ENCODE measurements at places on chromosomes 5 and 9.
A peak's percentile ranks its signal among the peaks of the same experiment; 100 is the strongest.

- DNase-seq: no peak
Measured at GRCh38 chr5:141870228-141870627, 8.0 kb downstream of the PCDH1 start.

GRCh38 chr9:75200892-75201470 lies 112.7 kb downstream of the OSTF1 start:
- peak; percentile 4 for DNase-seq

GRCh38 chr9:61673664-61674381 lies 484.0 kb downstream of the SPATA31A7 start:
- no peak for DNase-seq

GRCh38 chr5:128403333-128403732 lies 134.7 kb downstream of the FBN2 start:
- no peak for DNase-seq

DNA sequence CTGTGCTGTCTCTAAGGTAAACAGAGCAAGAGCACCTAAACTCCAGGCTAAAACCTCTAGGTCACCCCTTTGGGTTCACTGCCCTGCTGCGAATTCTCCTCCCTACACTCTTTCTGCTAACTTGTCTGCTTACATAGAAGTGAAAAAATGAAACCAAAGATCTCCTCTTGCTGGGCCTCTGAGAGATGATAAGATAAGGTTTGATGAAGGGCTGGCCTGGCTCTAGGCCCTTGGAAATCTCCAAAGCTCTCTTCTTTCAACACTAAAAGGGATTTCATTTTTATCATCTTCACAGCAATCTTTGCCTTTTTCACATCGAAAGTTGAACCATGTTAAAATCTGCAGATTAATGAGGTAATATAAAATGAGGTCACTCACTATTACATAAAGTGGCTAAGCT lies 450.8 kb upstream of the TLE4 start:
- no peak for DNase-seq

GRCh38 chr9:134772331-134772730 lies 108.3 kb upstream of the FCN2 start:
- DNase-seq: no peak

- DNase-seq: no peak
Measured at GRCh38 chr5:141714542-141715310, 32.7 kb upstream of the ARAP3 start.

DNA sequence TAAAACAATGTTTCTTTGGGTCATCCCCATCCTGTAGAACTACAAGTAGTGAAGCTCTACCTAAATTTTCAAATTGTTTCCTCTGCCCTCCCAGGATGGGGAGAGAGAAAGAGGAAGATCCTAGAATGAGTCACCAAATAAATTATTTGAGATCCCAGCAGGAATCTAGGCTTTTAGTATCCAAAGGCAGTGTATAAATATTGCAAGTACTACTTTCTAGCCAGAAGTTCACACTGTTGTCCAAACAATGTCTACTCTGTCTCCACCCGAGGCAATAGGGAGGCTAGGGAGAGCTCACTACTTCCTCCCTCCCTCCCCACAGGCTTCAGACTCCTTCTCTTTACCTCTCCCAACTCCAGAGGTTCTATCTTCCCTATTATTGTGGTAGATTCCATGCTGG lies 362.8 kb downstream of the MRPS30 start:
- no peak for DNase-seq

DNA sequence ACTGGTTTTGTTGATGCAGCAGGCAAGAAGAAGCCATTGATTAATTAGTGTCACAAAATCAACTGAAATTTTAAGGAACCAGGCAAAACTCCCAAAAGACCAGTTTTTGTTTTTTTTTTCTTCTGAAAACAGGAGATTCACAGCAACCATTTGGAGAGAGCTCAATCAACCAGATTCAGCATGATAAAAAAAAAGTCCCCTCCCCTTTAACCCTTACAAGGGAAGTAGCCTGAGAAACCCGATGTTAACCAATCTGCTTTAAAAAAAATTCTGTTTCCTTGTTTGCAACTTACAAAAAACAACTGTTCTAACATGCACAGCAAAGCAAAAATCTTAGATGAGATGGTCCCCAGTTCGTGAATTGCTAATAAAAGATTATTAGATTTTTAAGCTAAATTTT lies 59.7 kb downstream of the HMHB1 start:
- DNase-seq: no peak

GRCh38 chr5:17190242-17190778 lies 27.1 kb upstream of the BASP1 start:
- DNase-seq: peak; percentile 66

DNA sequence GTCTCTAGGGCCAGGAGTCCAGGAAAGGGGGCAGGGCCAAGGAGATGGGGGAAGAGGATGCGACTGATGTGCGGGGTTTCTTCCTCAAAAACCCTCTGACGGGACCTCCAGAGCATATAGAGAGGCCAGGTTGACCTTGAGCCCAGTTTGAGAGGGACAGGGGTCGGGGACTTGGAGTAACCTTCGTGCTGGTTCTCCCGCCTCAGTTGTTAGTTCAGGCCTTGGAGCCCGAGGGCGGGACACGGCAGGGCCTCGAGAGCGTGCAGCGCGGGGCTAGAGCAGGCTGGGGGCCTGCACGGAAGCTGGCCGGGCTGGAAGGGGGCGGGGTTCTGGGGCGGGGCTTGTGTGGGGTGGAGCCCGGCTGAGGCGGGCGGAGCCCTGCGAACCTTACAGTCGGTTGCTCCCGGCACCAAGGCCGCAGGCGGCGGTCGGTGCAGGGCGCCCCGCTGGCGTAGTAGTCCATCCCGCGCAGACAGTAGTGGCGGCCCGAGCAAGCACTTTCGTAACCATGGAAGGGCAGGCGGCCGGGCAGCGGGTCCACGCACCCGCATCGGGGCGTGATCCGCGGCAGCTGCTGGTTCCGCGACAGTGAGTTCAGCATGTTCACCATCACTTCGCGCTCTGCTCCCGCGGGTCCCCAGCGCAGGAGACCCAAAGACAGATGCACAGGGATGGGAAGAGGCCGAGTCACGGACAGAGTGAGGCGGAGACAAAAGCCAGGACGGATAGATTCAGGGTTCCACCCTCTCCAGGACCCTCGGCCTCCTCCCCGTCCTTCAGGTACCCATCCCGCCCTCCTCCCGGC lies 4.0 kb upstream of the MYORG start:
- no peak for DNase-seq

- no peak for DNase-seq
Measured at GRCh38 chr5:75433814-75434506, 77.5 kb downstream of the CERT1 start.

DNA sequence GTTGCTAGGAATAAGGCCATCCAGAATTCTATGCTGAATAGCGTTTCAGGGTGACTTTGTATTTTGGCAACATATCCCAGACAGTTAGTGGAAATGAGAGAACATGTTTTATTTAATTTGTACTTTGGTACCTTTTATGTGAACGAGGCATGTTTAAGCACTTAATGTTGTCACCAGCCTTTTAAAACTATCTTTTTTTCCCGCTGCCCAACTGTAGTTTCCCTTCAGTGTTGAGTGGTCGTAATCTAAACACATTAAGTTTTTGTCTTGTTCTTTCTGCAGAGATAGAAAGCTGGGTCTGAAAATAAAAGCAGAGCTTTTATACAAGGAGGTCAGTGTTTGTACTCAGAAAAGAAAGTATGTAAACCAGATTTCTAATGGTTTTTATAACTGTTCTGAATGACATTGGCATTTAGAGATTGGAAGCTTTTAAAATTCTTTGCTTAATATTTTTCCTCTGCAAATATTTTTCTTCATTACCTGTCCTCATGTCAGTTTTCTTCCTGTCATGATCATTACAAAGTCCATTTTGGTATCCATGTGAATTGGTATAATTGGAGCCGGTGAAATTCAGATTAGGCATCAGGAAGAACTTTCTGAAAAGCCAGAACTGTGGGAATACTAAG lies 100.7 kb downstream of the ARHGEF28 start:
- no peak for DNase-seq

DNA sequence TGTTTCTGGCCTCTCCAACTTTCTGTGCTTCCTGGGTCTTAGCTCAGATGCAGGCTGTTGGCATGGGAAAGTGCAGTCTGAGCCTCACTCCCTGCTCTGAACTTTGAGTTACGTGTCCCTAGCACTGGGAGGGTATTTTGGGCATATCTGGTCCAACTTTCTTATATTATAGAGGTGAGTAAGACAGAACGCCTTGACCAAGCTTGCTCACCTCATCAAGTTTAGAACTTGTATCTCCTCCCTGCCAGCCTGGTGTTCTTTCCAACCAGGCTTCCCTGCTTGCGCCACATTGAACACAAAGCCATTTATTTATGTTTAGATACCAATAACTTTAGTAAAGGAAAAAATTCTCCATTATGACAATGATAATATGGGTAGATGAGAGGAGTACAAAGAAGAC lies 33.2 kb downstream of the TNC start:
- DNase-seq: no peak

- no peak for DNase-seq
Measured at GRCh38 chr9:121160025-121160424, 41.6 kb downstream of the RAB14 start.

DNA sequence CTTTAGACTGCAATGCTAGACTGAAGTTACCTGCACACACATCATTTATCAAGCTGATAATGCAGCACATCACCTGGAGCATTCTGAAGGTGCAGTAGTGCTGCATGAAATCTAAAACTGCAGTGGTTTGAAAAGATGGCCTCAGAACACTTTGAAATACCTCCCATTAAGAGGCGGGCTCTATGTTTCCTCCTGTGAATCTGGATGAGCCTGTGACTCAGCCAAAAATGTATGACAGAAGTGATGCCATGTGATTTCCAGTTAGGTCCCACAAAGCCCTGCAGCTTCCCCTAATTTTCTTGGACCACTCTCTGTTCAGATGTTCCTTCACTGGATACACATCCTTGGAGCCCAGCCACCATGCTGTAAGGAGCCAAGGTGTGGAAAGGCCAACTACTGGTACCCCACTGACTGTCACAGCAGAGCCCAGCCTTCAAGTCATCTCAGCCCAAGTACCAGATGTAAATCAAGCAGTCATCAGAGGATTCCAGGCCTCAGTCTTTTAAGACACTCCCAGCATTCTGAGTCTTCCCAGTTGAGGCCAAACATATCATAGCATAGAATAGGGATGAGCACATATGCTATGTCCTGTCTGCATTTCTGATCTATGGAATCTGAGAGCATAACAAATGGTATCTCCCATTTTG lies 27.2 kb upstream of the DEPDC1B start:
- no peak for DNase-seq

DNA sequence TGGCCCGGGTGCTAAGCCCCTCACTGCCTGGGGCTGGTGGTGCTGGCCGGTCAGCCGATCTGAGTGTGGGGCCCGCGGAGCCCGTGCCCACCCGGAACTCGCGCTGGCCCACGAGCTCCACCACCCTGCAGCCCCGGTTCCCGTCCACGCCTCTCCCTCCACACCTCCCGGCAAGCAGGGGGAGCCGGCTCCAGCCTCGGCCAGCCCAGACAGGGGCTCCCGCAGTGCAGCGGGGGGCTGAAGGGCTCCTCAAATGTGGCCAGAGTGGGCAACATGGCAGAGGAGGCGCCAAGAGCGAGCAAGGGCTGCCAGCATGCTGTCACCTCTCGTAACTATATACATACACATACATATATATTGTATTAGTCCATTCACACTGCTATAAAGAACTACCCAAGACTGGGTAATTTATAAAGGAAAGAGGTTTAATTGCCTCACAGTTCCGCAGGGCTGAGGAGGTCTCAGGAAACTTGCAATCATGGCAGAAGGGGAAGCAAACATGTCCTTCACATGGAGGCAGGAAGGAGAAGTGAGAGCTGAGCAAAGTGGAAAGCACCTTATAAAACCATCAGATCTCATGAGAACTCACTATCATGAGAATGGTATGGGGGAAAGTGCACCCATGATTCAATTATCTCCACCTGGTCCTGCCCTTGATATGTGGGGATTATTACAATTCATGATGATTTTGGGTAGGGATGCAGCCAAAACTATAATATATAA lies 56.8 kb downstream of the LIX1 start:
- no peak for DNase-seq

DNA sequence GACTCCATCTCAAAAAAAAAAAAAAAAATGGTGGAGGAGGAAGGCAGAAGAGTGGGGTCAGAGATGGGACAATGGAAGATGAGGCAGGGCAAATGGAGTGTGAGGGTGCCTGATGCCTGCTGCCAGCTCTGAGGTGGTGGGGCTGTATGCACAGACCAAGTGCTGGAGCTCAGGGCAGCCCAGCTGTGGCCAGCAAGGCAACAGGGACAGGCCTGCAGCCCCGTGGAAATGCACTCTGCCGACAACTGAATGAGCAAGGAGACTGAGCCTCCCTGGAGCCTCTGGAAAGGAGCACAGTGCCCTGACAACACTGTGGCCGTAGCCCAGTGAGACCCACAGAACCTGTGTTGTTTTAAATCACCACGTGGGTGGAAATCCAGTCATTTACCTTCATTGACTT lies 22.9 kb upstream of the SMIM32 start:
- DNase-seq: no peak

DNA sequence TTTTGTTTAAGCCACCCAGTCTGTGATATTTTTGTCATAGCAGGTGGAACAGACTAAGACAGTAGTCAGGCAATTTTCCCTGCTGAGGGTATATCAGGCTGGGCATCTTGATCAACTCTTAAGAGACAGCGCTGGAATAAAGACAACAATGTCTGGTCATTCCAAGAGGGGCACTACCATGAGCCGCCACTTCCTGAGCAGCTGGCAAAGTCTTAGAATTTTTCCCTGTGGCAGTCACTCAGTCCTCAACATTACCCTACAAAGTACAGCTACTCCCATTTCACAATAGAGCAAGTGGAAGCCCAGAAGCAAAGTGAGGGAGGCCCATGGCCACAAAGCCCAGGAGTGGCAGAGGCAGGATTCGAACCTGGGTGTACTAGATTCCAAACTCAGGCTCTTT lies 74.8 kb downstream of the SH3PXD2B start:
- no peak for DNase-seq

DNA sequence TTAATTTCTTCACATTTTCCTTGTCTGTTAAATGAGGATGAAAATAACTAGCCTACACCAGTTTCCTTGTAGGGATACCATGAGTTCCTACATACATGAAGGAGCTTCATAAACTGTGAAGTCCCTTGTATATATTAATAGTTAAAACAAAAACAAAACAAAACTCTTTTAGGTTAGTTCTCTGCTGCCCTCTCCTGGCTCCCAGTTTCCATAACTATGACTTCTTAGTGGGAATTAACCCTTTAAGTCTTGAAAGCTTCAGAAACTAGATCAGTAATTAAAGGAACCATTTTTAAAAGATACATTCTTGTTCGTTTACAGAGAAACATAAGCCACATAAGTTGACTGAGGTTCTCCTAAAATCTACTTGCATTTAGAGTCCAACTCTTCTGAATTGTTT lies 500.0 kb upstream of the C9orf72 start:
- no peak for DNase-seq

DNA sequence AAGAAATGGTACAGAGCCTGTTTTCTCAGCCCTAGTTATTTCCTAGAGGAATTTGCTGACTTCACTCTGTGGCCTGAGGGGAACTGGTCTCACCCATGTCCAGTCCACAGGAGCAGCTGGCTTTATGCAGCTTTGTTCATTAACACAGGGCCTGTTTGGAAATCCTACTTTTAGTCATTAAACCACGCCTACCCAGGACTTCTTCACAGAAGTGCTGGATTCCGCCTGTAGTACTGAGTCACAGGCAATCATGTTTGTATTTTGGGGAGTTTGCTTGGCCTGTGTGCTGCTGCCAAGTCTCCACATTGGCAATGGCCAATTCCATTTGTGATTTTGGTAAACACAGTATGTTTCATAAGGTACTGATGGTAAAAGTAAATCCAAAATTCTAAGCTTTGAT lies 52.8 kb downstream of the CTNND2 start:
- no peak for DNase-seq
